ENCODE measurements at places on chromosomes 11 and 22. TPM values are rescaled to one million over a fixed set of nuclear protein-coding genes. Genes with fewer than 3 reads are reported as not detected.

RRAS2 gene
- total RNA-seq: 26.9 TPM

KRTAP5-5 gene
- total RNA-seq: not detected

TSPAN4 gene
- total RNA-seq: 12.7 TPM

GRCh38 chr11:122853261-122853660, 15.0 kb downstream of the CRTAM start:
- H3K4me3 ChIP-seq: no peak overlapping the region
- no peaks in the 10 kb centered on the region for H3K36me3 ChIP-seq
- H3K4me1 ChIP-seq: no peaks in the 10 kb centered on the region
- no peak for DNase-seq

- H3K27ac ChIP-seq: no peak overlapping the region
- DNase-seq: no peak
- no peaks in the 10 kb centered on the region for H3K4me1 ChIP-seq
- peaks cover 46% of the 10 kb centered on the region for H3K27me3 ChIP-seq
- H3K36me3 ChIP-seq: no peaks in the 10 kb centered on the region
These were observed 5.3 kb downstream of the SLC17A6 start for GRCh38 chr11:22343371-22344032.

DNA sequence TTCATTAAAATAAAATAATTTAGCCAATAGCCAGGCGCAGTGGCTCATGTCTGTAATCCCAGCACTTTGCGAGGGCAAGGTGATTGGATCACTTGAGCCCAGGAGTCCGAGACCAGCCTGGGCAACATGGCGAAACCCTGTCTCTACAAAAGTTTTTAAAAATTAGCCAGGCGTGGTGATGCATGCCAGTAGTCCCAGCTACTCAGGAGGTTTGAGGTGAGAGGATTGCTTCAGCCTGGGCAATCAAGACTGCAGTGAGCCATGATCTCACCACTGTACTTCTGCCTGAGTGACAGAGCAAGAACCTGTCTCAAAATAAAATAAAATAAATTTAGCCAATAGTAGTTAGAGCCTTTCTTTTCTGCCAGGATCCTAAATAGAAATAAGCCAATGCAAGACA, 12.2 kb downstream of the HPS5 start:
- no peaks in the 10 kb centered on the region for H3K4me1 ChIP-seq
- no peaks in the 10 kb centered on the region for H3K27me3 ChIP-seq
- no peak overlapping the region for H3K27ac ChIP-seq
- H3K36me3 ChIP-seq: no peaks in the 10 kb centered on the region
- no peak overlapping the region for H3K4me3 ChIP-seq
- DNase-seq: no peak

DNA sequence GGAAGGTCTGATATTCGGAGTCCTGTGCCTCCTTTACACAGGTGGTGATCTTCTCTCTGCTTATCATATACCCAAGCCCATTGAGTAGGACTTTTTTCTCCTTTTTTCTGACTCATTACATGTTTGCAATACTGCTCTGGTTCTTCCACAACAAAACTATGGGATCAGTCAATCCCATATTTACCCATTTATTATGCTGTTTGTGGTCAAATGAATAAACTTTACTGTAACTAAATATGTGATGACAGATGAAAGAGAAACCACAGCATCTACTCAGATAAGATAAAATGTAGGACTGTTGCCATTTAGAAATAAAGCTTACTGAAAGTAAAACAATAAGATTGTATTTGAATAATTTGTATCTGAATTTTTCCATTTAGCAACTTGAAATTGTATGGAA, 958.7 kb upstream of the FAT3 start:
- H3K4me3 ChIP-seq: no peak overlapping the region
- H3K4me1 ChIP-seq: no peaks in the 10 kb centered on the region
- no peaks in the 10 kb centered on the region for H3K27me3 ChIP-seq

GRCh38 chr11:27761356-27761755, 61.1 kb upstream of the BDNF start:
- H3K4me3 ChIP-seq: no peak overlapping the region
- H3K4me1 ChIP-seq: no peaks in the 10 kb centered on the region
- H3K27me3 ChIP-seq: no peaks in the 10 kb centered on the region
- no peak overlapping the region for H3K27ac ChIP-seq
- DNase-seq: no peak
